ENCODE measurements at places on chromosomes 3 and 15.

- no peak for DNase-seq
- no peaks in the 10 kb centered on the region for H3K27me3 ChIP-seq
- no peaks in the 10 kb centered on the region for H3K36me3 ChIP-seq
Observed at GRCh38 chr3:10361375-10361774, 40.5 kb upstream of the SEC13 start.

DNA sequence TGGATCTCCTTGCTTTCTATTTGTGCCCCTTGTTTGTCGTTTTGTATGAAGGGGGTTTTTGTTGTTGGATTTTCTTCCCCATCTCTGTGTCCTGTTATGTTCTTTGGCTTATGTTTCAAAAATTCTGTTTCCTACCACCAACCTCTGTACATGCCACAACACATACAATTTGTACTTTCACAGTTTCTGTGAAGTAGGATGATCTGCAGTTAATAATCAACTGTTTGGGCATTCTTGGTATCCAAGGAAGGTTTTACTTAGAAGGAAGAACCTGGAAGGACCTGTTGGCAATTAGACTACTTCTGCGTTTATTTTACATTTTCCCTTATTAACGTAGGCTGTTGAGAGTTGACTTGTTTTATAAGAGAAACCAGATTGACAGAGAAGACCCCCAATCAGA is 8.3 kb downstream of the SETD5 start:
- H3K27me3 ChIP-seq = no peaks in the 10 kb centered on the region
- peaks cover 15% of the 10 kb centered on the region for H3K36me3 ChIP-seq
- no peak overlapping the region for H3K27ac ChIP-seq
- peaks cover 60% of the 10 kb centered on the region for H3K4me1 ChIP-seq
- no peak for DNase-seq
- H3K4me3 ChIP-seq = no peak overlapping the region

DNA sequence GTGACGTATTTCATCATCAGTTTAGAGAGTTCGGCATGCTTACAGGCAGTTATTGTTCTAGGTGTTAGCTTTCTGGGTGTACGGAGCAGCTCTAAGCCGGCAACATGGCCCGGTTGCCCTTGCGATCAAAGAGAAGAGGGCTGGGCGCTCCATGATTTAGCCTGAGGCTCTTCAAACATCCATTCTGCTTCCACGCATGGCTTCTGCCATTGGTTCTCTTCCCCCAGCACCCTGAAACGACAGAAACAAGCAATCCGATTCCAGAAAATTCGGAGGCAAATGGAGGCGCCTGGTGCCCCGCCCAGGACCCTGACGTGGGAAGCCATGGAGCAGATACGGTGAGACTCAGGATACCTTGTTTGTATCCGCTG is 574 bp downstream of the NGRN start:
- peak; percentile 40 for DNase-seq
- peaks cover 37% of the 10 kb centered on the region for H3K4me1 ChIP-seq
- H3K36me3 ChIP-seq = peaks cover 27% of the 10 kb centered on the region

DNA sequence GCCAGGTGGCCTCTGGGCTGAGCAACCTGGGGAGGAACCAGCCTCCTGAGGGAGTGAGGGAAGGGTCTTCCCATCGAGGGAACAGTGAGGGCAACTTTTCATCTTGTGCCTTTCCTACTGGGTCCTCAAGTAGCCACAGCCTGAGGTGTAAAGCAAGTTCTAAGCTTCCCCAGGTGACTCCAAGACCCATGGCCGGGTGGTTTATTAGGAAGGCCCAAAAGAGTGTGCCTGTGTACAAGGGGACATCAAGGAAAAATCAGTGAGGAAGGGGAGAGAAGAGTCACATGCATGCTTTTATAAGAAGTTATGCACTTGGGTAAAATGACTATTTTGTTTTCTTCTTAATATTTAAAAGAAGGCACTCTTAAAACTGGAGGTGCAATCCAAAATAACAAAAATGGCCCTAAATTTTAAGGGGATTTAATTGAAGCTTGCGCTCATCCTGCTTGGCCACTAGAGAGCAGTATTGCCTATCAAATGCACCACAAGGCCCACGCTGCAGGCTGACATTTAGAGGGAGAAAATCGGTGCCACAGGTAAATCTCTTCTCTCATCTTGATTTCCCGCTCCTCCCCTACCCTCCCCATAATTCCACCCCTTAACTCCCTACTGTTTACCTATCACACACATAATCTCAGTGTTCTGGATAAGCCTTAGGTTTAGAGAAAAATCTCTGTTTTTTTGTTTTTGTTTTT is 6.7 kb downstream of the NANOGP8 start:
- peak; percentile 8 for DNase-seq
- no peaks in the 10 kb centered on the region for H3K4me1 ChIP-seq
- no peak overlapping the region for H3K27ac ChIP-seq
- H3K27me3 ChIP-seq = peaks cover 2% of the 10 kb centered on the region

DNA sequence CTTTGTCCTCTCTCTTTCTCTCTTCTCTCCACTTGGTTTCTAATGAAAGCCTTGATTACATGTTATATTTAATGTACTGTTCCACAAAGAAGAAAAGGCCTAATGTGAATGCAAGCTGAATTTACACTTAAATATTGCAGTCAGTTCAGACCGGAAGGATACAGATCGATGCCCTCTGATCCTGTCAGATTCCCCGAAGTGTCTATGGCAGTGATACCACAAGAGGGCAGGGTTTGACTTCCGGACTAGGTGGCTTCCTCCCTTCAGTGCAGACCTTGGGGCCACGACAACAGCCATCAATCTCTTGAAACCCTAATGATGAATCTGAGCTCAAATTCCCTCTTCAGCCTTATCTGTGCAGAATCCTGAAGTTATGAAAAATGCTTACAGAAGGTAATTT is 29.5 kb downstream of the AGTR1 start:
- no peak for DNase-seq
- H3K27ac ChIP-seq = no peak overlapping the region
- no peaks in the 10 kb centered on the region for H3K27me3 ChIP-seq
- no peaks in the 10 kb centered on the region for H3K36me3 ChIP-seq
- H3K4me3 ChIP-seq = no peak overlapping the region
- H3K4me1 ChIP-seq = peaks cover 2% of the 10 kb centered on the region

- no peaks in the 10 kb centered on the region for H3K36me3 ChIP-seq
- H3K27me3 ChIP-seq = no peaks in the 10 kb centered on the region
- H3K4me1 ChIP-seq = no peaks in the 10 kb centered on the region
- no peak overlapping the region for H3K4me3 ChIP-seq
Observed at GRCh38 chr3:170714122-170714521, 128.2 kb upstream of the SLC7A14 start.

GRCh38 chr3:150069154-150069527 is 98.4 kb upstream of the PFN2 start:
- peaks cover 6% of the 10 kb centered on the region for H3K27me3 ChIP-seq
- no peak overlapping the region for H3K4me3 ChIP-seq
- H3K36me3 ChIP-seq = no peaks in the 10 kb centered on the region
- DNase-seq = no peak
- H3K4me1 ChIP-seq = no peaks in the 10 kb centered on the region
- no peak overlapping the region for H3K27ac ChIP-seq

GRCh38 chr3:55719006-55719405 is 231.9 kb upstream of the WNT5A start:
- no peak overlapping the region for H3K4me3 ChIP-seq
- H3K27ac ChIP-seq = no peak overlapping the region
- no peak for DNase-seq
- no peaks in the 10 kb centered on the region for H3K36me3 ChIP-seq
- H3K27me3 ChIP-seq = no peaks in the 10 kb centered on the region

GRCh38 chr3:194267744-194268653 is 83.1 kb downstream of the CPN2 start:
- no peak overlapping the region for H3K4me3 ChIP-seq
- H3K36me3 ChIP-seq = no peaks in the 10 kb centered on the region
- H3K4me1 ChIP-seq = peaks cover 10% of the 10 kb centered on the region
- no peak overlapping the region for H3K27ac ChIP-seq

GRCh38 chr15:45458746-45459403 is 63.7 kb downstream of the SLC30A4 start:
- no peaks in the 10 kb centered on the region for H3K36me3 ChIP-seq
- H3K27me3 ChIP-seq = peaks cover 1% of the 10 kb centered on the region
- DNase-seq = peak; percentile 72
- peak overlapping the region; percentile 52 for H3K4me3 ChIP-seq
- H3K27ac ChIP-seq = no peak overlapping the region
- H3K4me1 ChIP-seq = peaks cover 46% of the 10 kb centered on the region

DNA sequence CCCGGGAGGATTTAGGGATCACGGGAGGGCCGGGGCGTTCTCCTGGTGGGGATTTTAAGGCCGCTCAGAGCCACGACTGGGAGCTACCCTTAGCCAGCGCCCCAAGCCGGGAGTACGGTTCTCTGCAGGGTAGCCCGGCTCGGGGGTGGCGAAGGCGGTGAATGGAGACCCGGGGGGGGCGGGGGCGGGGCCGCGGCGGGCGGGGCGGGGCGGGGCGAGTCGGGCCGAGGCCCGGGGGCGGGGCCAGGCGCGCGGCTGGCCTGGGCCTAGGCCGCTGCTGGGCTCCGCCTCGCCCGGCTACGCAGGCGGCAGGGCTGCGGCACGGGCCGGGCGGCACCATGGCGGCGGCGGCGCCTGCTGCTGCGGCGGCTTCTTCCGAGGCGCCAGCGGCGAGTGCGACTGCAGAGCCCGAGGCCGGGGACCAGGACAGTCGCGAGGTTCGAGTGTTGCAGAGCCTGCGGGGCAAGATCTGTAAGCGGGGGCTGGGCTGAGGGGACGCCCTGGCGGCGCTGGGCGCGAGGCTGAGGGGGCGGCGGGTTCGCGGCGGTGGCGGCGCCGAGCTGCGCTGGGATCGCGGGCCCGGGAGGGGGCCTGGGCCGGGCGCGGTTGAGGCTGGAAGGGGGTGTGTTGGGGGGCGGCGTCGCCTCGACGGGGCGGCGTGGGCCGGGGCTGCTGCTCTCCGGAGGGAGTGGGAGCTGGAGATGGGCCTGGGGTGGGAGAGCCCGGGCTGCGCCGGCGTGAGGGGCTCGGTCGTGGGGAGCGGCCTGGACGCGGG is at the start of gene RASA2:
RASA2 (plus strand) TSS at position 282 of the 775 bp plus-strand sequence; CDS start at position 339, 57 bp downstream.
- DNase-seq = peak; percentile 74
- H3K4me3 ChIP-seq = peak within 1 kb of the TSS; percentile 93
- H3K36me3 ChIP-seq = peaks cover 30% of the 10 kb centered on the region

GRCh38 chr3:117596503-117596902 is 886.9 kb downstream of the TUSC7 start:
- H3K4me1 ChIP-seq = no peaks in the 10 kb centered on the region
- no peak overlapping the region for H3K4me3 ChIP-seq
- no peak overlapping the region for H3K27ac ChIP-seq
- no peaks in the 10 kb centered on the region for H3K27me3 ChIP-seq
- H3K36me3 ChIP-seq = no peaks in the 10 kb centered on the region

DNA sequence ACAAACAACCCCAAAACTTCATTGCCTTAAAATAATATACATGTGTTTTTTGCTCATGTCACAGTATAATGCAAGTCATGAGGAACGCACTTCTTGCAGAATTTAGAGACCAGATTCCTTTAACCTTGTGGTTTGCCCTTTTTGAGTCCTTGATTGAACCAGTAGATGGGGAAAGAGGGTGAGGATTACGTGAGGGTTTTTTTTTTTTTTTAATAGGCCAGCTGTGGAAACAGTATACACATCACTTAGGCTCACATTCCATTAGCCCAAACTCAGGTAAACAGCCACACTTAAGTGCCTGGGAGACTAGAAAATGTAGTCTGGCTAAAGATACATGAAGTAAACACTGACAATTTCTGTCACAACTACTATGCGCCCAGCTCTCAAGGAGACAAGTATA is 114.9 kb upstream of the MLF1 start:
- no peak overlapping the region for H3K4me3 ChIP-seq
- H3K27ac ChIP-seq = no peak overlapping the region
- H3K36me3 ChIP-seq = peaks cover 4% of the 10 kb centered on the region
- no peak for DNase-seq

- peaks cover 6% of the 10 kb centered on the region for H3K27me3 ChIP-seq
- H3K4me3 ChIP-seq = peak overlapping the region; percentile 83
- no peaks in the 10 kb centered on the region for H3K36me3 ChIP-seq
- H3K4me1 ChIP-seq = peaks cover 23% of the 10 kb centered on the region
- no peak overlapping the region for H3K27ac ChIP-seq
- no peak for DNase-seq
Observed at GRCh38 chr3:184016169-184016570, 1.5 kb downstream of the ABCC5 start.

GRCh38 chr3:102761766-102762165 is 327.0 kb downstream of the ZPLD1 start:
- no peaks in the 10 kb centered on the region for H3K36me3 ChIP-seq
- no peak for DNase-seq
- H3K27ac ChIP-seq = no peak overlapping the region
- H3K27me3 ChIP-seq = no peaks in the 10 kb centered on the region
- no peak overlapping the region for H3K4me3 ChIP-seq
- H3K4me1 ChIP-seq = no peaks in the 10 kb centered on the region
